ENCODE measurements at places on chromosomes 3 and 15.
A peak's percentile ranks its signal among the peaks of the same experiment; 100 is the strongest.

- DNase-seq, result peak; percentile 77
These were observed 17.6 kb downstream of the CALML4 start for GRCh38 chr15:68187559-68187958.

DNA sequence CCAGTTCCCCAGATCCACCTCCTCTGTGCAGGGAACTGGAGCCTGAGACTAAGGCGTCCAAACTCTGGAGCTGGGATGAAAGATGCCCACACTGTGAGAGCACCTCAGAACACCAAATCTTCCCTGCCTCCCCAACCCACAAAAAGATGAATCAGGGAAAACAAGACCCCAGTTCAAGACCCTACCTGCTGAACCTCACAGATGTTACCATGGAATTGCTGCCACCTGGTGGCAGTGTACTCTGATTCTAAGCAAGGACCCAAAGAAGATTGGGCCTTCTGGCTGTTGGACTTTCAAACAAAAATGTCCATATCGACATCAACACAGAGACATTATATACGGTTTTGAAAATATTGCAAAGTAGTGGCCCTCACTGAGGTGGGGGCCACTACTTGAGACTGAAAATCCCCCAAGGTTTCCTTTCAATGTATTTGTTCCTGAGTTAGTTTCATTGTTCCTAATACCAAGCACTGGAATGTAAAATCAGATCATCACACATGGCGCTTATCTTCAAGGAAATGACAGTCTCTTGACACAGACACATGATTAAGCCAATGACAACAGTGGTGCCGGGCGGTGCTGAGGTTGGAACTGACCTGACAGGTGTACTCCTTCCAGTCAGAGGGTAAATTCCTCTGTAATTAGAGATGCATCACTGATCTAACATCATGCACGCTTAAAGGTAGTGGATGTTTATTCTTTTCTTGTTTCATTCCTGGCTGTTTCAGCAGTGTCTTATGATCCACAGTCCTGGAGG lies 67.6 kb downstream of the SLC6A11 start:
- DNase-seq, result no peak

DNA sequence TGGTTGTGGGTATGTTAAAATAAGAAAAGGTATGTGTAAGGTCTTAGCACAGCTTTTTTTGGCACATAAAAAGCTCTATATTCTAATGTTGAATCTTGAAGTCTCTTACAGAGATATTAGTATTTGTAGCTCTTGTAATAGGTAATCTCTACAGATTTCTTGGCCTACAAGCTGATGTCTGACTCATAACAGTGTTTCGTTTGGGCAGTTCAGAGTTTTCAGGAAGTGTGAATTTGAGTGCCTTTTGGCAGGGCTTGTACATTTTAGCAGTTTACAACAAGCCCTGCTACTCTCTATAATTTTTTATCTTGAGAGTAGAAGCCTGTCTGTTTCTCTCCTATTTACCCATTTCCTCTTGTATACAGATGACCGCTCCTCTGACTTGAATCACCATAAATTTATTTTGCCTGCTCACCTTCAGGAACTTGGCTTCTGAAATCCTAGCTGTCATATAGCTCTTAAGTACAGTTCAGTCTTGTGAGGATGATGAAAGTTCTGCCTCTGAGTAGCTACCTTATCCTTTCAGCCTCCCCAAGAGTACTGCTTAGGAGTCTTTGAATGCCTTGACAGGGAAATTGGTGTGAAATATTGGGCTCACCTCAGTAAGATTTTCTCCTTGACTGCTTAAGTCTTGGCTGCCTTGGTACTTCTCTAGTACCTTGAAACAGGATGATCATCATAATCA lies 419.9 kb upstream of the RARB start:
- DNase-seq, result no peak

DNA sequence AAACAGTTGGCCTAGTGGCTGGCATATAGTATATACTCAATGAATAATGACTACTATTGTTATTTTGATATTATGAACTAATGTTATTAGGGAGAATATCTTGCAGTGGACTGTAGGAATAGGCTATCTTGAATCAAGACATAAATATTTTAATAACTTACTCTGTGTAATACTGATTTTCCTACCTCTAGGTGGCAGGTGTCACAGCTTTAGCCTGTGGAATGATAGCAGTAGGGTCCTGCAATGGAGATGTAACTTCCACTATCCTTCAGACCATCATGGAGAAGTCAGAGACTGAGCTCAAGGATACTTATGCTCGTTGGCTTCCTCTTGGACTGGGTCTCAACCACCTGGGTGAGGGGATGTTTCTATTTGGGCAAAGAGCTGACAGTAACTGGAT lies 6.5 kb downstream of the PSMD2 start:
- DNase-seq, result no peak

- DNase-seq, result no peak
These were observed 653.1 kb downstream of the RBMS3 start for GRCh38 chr3:29933802-29934490.

- no peak for DNase-seq
These were observed 44.7 kb upstream of the NR2F2 start for GRCh38 chr15:96285729-96286254.

DNA sequence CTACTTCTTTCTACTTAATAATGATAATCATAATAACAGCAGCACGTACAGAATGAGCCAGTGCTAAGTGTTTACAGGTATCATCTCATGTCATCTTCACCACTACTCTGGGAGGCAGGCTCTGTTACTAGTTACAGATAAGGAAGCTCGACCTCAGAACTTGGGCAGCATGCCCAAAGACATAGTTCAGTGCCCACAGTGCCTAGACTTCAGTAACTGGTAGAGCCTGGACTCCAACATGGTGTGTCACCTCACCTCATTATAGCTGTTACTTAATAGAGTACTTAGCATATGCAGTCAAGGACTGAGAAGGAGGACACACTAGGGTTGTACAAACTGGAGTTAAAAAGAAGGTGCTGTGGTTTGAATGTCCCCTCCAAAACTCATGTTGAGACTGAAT lies 7.6 kb downstream of the GADL1 start:
- DNase-seq, result no peak

- no peak for DNase-seq
These were observed 76.1 kb downstream of the FRMD4B start for GRCh38 chr3:69309814-69310213.

GRCh38 chr3:7487763-7488162 lies 626.8 kb downstream of the GRM7 start:
- no peak for DNase-seq

DNA sequence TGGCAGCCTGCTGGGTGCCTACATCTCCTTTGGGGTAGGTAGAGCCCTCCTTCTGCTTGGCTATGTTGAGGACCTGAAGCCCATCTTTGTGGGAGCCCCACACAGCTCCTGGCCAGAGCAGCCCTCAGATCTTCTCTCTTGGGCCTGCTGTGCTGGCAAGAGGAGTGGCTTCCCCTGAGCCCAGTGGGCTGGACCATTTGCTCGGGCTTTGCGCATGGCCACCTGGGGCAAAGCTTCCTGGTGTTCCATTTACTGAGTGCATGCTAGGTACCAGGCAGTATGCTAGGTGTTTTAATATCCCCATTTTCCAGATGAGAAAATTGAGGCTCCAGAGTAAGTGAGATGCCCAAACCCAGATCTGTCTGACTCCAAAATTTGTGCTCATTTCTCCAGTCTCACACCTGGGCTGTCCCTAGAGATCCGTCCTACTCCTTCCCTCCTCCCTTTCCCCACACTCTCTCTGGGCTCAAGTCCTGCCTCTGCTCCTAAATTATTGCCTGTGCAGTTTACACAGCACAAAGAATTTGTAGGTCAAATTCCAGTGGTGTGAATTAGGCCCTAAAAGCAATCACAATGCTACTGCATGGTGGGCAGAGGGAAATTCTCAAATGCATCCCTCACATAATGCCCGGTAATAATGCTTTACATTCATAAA lies 39.7 kb downstream of the SLC28A1 start:
- no peak for DNase-seq

GRCh38 chr3:138748190-138748589 lies 86.5 kb downstream of the PIK3CB start:
- no peak for DNase-seq

DNA sequence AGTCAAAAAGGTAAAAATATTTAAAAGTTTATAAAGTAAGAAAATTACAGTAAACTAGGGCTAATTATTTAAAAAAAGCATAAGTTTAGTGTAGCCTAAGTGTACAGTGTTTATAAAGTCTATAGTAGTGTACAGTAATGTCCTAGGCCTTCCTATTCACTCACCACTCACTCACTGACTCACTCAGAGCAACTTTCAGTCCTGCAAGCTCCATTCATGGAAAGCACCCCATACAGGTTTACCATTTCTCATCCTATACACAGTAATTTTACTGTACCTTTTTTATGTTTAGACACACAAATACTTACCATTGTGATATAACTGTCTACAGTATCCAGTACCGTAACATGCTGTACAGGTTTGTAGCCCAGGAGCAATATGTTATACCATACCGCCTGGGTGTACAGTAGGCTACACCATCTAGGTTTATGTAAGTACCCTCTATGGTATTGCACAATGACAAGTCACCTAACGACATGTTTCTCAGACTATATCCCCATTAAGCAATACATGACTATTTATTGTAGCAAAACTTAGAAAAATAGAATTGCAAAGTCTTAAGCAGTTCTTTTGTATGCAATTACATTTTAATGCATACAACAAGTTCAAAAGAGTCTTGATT lies 19.5 kb downstream of the AVEN start:
- DNase-seq, result no peak

DNA sequence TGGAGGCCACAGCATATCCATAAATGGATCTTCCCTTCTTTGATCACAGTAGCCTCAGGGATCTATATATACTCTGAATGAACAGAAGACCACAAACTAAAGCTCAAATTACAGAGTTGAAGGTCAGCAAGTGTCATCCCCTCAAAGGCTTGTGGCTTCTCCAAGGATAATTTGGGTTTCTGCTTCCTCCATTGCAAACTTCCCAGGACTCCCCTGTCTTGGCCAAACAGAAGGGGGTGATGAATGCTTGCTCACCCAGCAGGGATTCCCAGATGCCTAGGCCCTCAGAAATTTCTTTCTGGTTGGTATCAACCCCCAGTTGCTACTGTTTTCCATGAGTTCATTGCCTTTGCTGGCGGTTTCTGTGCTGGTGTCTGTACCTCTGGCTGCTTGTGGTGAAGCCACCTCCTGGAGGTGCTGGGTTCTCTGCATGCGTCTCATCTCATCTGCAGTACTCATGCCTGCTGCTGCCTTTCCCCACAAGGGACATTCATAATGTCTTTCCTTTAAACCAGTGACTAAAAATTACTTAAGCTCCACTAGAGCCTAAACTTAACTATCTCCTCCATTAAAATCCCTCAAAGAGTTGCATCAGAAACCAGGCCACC lies 17.7 kb downstream of the ENTPD3 start:
- no peak for DNase-seq

DNA sequence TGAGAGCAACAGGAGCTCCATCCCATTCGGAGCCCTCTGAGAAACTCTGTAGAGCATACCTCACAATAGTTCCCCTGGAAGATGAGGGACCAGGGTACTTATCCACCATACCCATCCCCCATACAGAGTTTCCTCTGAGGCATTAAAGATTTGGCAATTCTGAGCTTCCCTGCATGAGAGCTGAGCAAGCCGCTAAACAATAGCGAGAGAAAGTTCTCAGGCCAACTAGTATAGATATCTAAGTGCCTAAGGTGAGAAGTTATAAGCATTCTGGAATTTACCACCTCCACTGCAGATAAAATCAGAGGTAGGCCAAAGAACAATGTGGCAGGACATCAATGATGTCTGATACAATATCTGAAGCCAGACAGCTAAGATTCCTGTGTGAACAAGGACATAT lies 129.1 kb upstream of the MBNL1 start:
- DNase-seq, result no peak

DNA sequence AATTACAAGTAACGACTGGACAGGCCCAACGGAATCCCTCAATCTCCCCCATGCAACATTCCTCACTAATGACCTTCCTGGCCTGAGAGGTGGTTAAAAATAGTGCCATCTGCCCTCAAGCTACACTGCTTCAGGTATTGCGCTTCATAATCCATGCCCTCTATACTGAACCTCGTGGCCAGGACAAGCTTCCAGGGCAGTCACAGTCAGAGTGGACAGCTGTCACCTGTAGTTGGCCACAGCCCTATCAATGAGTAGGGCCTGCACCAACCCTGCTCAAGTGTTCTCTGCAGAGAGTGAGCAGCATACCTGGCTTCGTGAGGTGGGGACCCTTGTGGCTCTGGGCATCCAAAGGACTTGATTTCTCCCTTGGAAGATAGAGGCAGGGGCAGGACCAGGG lies 46.9 kb upstream of the SEMA4B start:
- no peak for DNase-seq

DNA sequence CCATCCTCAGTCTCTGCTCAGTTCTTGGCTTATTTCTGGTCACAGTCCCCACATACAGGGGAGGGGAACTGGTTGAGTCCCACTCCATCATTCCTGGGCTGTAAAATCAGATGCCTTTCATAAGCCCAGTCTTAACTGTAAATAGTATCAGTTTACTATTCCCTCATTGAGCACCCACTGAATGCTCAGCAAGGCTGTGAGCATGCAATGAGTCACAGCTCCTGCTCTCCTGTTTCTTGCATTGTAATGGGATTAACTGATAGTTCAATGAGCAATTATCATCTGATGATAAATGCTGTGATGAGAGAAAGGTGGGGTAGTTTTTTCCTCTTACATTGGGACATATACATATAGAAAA lies 113.6 kb upstream of the TPM1 start:
- no peak for DNase-seq

DNA sequence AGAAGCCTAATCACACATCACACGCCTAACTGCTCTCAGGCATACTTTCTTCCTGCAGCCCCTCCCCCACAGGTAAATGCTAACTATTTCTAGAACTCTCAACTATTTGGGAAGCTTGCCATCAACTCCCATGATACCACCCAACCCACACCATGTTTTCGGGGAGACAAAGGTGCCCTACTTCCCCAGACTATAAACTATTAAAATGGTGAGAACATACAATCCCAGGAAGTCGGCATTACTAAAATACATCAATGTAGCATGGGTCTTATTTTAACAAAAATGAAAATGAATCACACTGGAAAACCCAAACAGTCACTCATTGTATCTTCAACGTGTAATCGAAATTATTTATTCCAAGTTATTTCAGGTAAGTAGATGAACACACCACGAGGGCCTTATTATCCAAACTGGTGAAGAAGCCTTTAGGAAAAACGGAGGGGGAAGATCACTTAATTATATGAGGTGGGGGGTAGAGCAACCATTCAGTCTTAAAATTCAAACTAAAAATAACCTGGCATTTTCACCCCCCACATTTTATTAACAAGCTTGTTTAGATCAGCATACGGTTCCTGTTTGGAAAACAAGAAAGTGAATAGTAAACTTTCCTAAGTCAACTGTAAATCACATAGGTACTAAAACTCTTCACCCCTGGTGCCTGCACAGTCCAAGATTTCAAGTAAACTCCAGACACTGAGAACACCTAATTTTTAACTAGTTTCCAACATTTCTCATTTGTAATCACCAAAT lies 1.9 kb downstream of the TBL1XR1 start:
- no peak for DNase-seq

GRCh38 chr3:68441054-68441453 lies 491.3 kb downstream of the TAFA4 start:
- DNase-seq, result no peak

DNA sequence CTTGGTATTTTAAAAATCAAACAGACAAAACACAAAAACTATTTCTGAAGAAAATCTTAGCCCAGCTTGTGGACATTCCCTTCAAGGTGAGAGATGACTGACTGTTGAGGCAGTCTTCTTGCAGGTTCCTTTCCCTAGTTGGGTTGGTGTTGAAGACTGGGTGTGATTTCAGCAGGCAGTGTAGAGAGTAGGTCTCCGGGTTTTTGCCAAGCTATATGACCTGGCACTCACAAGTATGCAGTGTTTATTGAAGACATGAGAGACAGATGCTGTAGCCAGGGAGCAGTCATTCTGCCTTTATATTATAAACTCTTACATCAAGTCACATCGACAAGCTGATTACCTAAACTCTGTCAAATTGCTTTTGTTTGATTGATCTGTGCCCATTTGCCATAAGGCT lies 17.5 kb downstream of the SENP8 start:
- DNase-seq, result no peak

Data from HFF-Myc (cell line).